ENCODE measurements at places on chromosomes 5 and 9. TPM values are rescaled to one million over a fixed set of nuclear protein-coding genes. Genes with fewer than 3 reads are reported as not detected.

The ZBTB5 gene
- polyA plus RNA-seq, result 7.4 TPM

DNA sequence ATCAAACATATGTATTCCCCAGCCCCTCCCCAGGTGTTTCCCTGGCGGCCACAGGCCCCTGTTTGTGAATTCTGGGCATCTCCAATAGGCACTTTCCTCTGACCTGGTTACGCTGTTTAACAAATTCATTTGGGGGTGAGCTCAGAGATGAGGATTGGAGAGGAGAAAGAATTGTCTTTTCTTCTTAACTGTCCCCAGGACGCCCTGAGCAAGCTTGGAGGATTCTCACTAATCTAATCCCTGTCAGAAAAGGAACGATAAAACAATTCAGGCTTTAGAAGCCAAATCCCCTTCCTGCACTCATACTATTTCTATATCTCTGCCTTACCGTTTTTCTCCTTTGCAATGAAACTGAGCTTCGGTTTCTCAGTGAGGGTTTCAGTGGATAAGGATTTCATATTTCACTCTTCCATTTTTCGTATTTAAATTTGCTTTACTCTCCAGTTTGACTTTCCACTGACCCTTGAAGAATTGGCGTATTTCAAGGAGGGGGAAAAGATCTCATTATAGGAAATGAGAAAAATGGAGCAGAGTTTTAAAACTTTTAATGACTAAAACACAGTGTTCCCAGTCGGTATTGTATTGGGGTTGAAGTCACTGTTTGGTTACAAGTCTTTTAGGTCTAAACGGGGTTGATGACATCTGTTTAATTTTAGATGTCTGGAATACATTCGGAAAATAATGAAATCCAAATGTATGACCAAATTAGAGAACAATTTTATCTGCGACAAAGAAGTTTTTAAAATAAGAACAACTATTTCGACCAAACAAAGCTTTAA lies 180.1 kb downstream of the MACROH2A1 start:
- DNase-seq, result no peak
- no peaks in the 10 kb centered on the region for H3K36me3 ChIP-seq
- H3K27me3 ChIP-seq, result no peaks in the 10 kb centered on the region
- H3K4me3 ChIP-seq, result no peak overlapping the region
- H3K27ac ChIP-seq, result no peak overlapping the region

DNA sequence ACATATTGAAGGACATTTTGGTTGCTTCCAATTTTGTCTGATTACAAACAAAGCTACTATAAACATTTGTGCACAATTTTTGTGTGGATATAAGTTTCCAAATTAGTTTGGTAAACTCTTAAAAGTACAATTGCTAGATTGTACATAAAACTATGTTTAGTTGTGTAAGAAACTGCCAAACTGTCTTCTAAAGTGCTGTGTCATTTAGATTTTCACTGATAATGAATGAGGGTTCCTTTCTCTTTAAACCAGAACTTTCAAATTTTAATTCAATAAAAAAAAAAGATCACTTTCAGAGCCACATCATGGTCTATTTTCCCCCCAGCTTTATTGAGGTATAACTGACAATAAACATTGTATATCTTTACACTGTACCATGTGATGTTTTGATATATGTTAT lies 74.0 kb upstream of the TRPC7 start:
- H3K4me3 ChIP-seq, result no peak overlapping the region
- no peaks in the 10 kb centered on the region for H3K36me3 ChIP-seq
- H3K27ac ChIP-seq, result no peak overlapping the region
- no peaks in the 10 kb centered on the region for H3K4me1 ChIP-seq
- DNase-seq, result no peak
- H3K27me3 ChIP-seq, result no peaks in the 10 kb centered on the region

GRCh38 chr9:126459965-126460843 lies 133.6 kb downstream of the MVB12B start:
- H3K4me1 ChIP-seq, result peaks cover 2% of the 10 kb centered on the region
- H3K36me3 ChIP-seq, result no peaks in the 10 kb centered on the region
- H3K4me3 ChIP-seq, result no peak overlapping the region
- no peaks in the 10 kb centered on the region for H3K27me3 ChIP-seq
- no peak for DNase-seq

- no peaks in the 10 kb centered on the region for H3K27me3 ChIP-seq
- DNase-seq, result no peak
- H3K4me3 ChIP-seq, result no peak overlapping the region
- no peaks in the 10 kb centered on the region for H3K36me3 ChIP-seq
Observed at GRCh38 chr9:107866711-107867311, 377.2 kb upstream of the KLF4 start.

The HSPB3 gene
- 3.8 TPM for polyA plus RNA-seq

GRCh38 chr5:95798545-95798944 lies 24.0 kb downstream of the GLRX start:
- H3K4me3 ChIP-seq, result no peak overlapping the region
- DNase-seq, result no peak
- H3K4me1 ChIP-seq, result peaks cover 2% of the 10 kb centered on the region
- H3K27ac ChIP-seq, result no peak overlapping the region
- H3K36me3 ChIP-seq, result no peaks in the 10 kb centered on the region
- H3K27me3 ChIP-seq, result no peaks in the 10 kb centered on the region

DNA sequence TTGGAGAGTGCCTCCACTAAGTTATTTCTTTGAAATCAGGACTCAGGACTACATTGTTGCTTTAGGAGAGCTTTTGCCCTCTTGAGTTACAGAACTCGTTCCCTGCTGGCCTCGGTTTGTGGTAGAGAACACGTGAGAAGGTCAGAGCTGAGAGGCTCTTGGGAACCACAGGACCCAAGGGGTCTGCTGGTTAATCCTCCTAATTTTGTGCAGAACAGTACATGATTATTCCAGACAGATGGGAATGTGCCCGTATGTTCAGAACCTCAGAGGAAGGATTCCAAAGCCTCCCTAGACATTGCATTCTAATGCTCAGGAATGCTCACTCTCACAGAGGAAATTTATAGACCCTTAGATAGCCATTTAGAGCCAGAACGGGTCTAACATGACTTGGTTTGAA lies 25.2 kb upstream of the BASP1 start:
- H3K4me1 ChIP-seq, result peaks cover 4% of the 10 kb centered on the region
- DNase-seq, result no peak
- H3K27me3 ChIP-seq, result no peaks in the 10 kb centered on the region
- no peak overlapping the region for H3K27ac ChIP-seq
- H3K4me3 ChIP-seq, result no peak overlapping the region

The DNAJC18 gene
- 35.6 TPM for polyA plus RNA-seq

DNA sequence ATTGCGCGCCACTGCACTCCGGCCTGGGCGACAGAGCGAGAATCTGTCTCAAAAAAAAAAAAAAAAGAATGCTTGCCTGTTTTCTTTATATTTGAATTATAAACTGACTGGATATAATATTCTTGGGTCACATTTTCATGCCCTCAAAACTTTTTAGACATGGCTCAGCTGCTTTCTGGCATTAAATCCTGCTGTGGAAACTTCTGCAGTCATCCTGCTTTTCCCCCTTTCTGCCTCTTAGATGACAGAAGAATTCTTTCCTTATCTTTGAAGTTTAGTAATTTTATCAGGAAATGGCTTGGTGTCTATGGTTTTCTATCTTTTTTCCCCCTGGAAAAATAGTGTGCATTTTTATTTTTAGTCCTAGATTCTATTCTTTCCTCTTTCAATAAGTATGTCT lies 234.5 kb downstream of the AOPEP start:
- no peaks in the 10 kb centered on the region for H3K36me3 ChIP-seq
- no peak overlapping the region for H3K4me3 ChIP-seq
- H3K27me3 ChIP-seq, result no peaks in the 10 kb centered on the region
- no peak for DNase-seq

The MYORG gene
- 7.8 TPM for polyA plus RNA-seq

DNA sequence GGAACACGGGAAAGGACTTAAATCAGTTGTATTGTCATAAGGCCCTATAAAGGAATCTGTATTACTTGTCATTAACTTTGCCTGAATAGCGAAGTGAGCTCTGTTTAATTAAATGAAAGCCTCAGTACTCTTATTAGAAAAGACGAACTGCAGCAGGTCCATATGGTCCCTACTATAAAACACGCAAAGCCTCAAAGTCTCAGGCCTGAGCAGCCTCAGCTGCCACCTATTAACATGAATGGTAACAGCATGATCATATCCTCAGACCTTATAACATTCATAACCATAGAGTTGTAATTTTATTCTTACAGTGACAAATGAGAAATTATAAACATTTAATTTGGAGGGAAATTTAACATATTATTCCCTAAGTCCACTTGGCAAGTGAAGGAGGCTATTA lies 1113.7 kb upstream of the WWC1 start:
- no peak overlapping the region for H3K27ac ChIP-seq
- H3K4me1 ChIP-seq, result no peaks in the 10 kb centered on the region
- no peak for DNase-seq
- H3K36me3 ChIP-seq, result no peaks in the 10 kb centered on the region
- H3K27me3 ChIP-seq, result no peaks in the 10 kb centered on the region
- H3K4me3 ChIP-seq, result no peak overlapping the region

- H3K27ac ChIP-seq, result no peak overlapping the region
- DNase-seq, result no peak
- no peaks in the 10 kb centered on the region for H3K36me3 ChIP-seq
- no peaks in the 10 kb centered on the region for H3K4me1 ChIP-seq
- H3K4me3 ChIP-seq, result no peak overlapping the region
Observed at GRCh38 chr9:71524996-71525580, 243.2 kb downstream of the CEMIP2 start.

GRCh38 chr5:102873379-102873932 lies 118.4 kb downstream of the PAM start:
- no peak overlapping the region for H3K4me3 ChIP-seq
- DNase-seq, result no peak
- H3K27ac ChIP-seq, result no peak overlapping the region
- H3K4me1 ChIP-seq, result no peaks in the 10 kb centered on the region

DNA sequence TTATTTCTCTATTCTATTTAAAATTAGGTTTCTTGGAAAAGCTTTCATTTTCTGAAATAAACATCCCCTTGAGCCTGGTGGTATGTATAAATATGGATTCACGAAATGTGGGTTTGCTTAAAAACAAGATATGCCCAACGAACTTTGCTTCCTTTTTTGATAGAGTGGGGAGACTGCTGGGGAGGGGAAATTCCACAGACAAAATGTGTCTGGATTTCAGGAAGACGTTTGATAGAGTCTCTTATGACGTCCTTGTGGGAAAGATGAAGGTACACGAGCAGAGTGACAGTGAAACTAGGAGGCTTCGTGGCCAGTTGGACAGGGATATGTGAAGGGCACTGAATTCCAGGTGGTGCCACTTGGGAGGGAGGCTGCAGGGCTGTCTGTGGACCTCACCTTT lies 84.5 kb upstream of the RPS23 start:
- no peak overlapping the region for H3K4me3 ChIP-seq
- no peak overlapping the region for H3K27ac ChIP-seq
- H3K27me3 ChIP-seq, result no peaks in the 10 kb centered on the region

GRCh38 chr5:171849585-171850323 lies 64.1 kb downstream of the SMIM23 start:
- H3K4me1 ChIP-seq, result no peaks in the 10 kb centered on the region
- no peak overlapping the region for H3K4me3 ChIP-seq
- no peaks in the 10 kb centered on the region for H3K36me3 ChIP-seq
- no peak for DNase-seq
- no peaks in the 10 kb centered on the region for H3K27me3 ChIP-seq

- H3K4me1 ChIP-seq, result no peaks in the 10 kb centered on the region
- H3K36me3 ChIP-seq, result no peaks in the 10 kb centered on the region
- no peaks in the 10 kb centered on the region for H3K27me3 ChIP-seq
Observed at GRCh38 chr9:134753191-134753590, 111.6 kb downstream of the COL5A1 start.

- no peak overlapping the region for H3K27ac ChIP-seq
- no peaks in the 10 kb centered on the region for H3K27me3 ChIP-seq
- no peak overlapping the region for H3K4me3 ChIP-seq
- H3K36me3 ChIP-seq, result no peaks in the 10 kb centered on the region
Observed at GRCh38 chr9:126154182-126154827, 172.3 kb upstream of the MVB12B start.

- no peaks in the 10 kb centered on the region for H3K27me3 ChIP-seq
- no peak overlapping the region for H3K27ac ChIP-seq
- H3K36me3 ChIP-seq, result no peaks in the 10 kb centered on the region
Observed at GRCh38 chr5:115732026-115732425, 84.4 kb downstream of the CDO1 start.

DNA sequence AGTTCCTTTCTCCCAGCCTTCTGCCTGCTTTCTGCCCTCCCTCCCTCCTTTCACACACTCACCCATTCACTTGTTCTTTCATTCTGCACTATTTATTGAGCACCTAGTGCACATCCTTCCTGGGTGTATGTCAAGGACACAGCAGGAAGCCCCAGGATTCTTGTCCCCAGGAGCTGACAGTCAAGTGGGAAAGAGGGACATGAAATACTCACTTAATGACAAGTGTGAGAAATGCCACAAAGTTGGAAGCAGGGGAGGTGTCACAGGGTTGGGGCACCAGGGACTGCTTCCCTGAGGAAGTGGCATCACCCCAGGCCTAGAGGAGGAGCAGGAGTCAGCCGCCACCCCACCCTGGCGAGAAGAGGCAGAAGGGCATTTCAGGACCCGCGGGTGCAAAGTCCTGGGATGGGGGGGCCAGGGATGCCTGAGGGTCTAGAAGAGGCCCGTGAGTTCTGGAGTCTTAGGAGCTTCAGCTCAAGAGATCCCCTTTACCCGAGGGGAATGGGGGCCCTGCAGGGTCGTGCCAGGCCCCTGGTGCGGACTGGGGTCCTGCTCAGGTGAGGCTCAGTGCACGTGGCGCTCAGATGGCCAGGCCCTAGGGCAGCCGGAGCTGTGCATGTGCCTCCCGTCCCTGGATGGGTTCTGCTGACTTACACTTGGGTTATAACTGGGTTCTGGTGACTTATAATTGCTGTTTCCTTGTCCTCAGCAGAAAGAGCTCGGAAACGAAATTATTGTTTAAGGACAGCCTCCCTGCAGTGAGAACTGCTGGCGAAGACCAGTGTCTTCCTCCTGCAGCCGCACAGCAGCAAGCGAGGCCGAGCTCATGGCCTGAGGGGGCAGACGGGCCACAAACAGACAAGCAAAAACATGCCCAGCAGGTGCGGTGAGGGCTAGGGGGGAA lies 16.9 kb upstream of the LAMC3 start:
- H3K27ac ChIP-seq, result no peak overlapping the region
- H3K4me1 ChIP-seq, result no peaks in the 10 kb centered on the region
- H3K36me3 ChIP-seq, result no peaks in the 10 kb centered on the region
- no peaks in the 10 kb centered on the region for H3K27me3 ChIP-seq
- DNase-seq, result no peak

DNA sequence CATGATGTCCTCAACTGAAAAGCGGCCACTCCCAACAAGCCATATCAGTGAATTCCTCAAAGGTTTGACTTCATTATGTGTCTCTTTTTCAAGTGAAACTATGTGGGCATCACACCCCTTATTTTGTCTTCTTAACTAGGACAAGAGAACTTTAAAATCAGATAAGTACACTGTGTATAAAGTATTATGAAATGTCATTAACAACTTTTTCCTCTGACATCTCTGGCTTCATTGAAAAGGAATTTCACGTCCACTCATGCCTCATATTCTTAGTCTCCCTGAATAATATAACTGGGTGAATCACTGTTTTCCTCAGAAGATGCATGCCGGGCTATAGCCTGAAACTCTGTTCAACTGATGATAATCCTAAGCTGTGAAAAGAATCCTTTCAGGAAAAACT lies 415.8 kb downstream of the ACTL7B start:
- DNase-seq, result no peak
- H3K4me1 ChIP-seq, result no peaks in the 10 kb centered on the region
- no peak overlapping the region for H3K4me3 ChIP-seq
- H3K27me3 ChIP-seq, result no peaks in the 10 kb centered on the region
- H3K27ac ChIP-seq, result no peak overlapping the region
- H3K36me3 ChIP-seq, result no peaks in the 10 kb centered on the region

GRCh38 chr9:70577671-70578070 lies 163.2 kb upstream of the KLF9 start:
- H3K4me1 ChIP-seq, result no peaks in the 10 kb centered on the region
- no peak overlapping the region for H3K27ac ChIP-seq
- H3K4me3 ChIP-seq, result no peak overlapping the region
- H3K27me3 ChIP-seq, result no peaks in the 10 kb centered on the region

Data from ovary (tissue), 10 donors.